RWPE2 (cell line): ENCODE measurements at places on chromosomes 3 and 15.

DNA sequence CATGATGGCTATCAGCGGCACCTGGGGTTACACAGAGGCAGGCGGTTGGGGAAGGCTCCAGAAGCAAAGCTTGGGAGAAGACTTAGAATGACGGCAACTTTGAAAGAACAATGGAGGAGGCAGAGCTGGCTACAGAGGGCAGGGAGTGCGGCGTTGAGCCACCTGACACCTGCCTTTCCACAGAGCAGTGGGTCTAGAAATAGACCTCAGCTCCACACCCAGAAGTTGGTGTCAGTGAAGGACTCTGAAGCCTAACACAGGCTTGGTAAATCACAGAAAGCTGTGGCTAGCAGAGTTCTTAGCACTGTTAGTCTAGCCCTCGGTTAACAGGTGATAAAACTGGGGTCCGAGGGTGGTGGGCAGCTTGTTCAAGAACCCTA lies 23.1 kb upstream of the EHD4 start:
- DNase-seq = no peak

DNA sequence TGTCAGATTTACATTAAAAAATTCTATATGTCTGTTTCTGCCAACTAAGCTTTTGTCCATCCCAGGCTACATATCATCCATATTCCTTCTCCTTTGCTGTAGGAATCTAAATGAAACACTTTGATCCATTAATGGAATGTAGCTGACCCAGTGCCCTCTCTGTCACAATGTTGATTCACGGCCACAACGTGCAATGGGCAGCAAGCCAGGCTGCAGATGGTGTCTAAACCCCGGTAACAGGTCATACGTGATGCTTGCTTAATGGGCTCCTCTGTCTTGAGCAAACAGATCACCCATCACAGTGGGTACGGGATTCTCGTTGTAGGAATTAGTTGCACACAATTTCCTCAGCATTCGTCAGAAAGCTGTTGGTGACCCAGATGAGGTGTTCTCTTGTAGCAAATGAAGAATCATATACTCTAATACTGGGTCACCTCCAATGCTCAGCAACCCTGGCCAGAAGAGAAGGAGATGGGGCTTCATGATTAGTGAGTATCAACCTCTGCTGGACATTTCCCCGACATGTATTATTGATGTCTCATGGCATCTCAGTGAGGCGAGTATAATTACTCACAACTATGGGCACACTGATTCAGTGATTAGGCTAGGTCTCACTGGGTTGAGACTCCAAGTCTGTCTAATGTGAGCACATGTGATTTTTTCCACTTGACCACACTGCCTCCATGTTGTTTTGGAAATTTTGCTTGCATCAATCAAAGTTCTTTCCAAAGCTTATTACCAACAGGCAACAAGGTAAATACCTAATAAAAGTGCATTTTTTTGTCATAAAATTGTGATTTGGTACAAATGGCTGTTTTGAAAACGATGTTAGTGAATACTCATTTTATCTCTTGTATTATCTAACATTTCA lies 12.9 kb upstream of the DCBLD2 start:
- DNase-seq = peak; percentile 69

DNA sequence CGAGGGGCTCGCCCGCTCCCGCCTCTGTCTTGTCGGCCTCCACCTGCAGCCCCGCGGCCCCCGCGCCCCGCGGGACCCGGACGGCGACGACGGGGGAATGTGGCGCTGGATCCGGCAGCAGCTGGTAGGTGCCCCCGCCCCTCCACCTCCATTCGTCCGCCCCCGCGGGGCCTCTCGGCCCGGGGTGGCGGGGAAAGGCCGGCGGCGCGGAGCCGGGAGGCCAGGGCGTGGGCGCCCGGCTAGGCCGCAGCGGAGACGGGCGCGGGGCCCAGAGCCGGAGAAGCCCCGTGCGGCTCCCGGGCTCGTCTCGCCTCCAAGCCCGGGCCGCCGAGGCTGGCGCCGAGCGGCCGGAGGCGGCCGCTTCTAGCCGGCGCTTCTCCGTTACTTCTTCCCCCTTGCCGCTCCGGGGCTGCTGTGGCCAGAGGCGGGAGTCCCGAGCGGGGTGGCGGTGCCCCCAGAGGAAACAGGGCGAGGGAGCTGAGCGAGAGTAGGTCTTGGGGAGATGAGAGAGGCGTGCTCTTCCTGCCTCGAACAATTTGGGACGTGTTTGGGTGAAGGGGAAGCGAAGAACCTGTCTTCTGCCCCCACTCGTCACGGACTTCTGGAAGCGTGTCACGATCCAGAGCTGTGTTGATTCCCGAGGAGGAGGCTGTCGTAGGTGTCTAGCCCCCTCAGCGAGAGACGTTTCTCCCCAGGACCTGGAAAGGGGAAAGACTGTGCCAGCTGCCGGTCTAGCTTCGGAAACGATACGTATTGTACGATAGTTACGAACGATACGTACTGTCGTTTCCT lies 555 bp downstream of the ATP11B start:
- DNase-seq = no peak

- no peak for DNase-seq
Observed at GRCh38 chr3:117036259-117036799, 326.8 kb downstream of the TUSC7 start.

DNA sequence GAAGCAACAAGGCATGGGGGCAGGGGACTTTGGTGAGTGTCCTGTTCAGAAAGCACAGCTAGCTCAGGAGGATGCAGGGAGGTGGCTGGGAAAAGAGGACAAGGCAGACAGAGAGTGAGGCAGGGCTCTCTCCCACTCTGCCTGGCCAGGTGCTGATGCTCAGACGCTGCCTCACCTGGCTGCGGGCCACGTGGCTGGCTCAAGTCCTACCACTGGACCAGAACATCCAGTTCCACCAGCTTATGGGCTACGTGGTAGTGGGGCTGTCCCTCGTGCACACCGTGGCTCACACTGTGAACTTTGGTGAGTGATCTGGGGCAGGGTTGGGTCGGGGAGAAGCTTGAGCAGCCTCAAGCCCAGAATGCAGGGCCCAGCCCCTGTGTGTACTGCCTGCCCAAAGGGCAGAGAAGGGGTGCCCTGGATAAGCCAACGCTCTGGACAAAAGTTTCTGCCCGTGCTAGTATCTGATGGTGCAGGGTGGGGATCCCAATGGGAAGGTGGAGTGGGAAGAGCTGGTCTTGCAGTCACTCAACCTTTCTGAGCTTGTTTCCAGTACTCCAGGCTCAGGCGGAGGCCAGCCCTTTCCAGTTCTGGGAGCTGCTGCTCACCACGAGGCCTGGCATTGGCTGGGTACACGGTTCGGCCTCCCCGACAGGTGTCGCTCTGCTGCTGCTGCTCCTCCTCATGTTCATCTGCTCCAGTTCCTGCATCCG lies 20.9 kb downstream of the NOX5 start:
- no peak for DNase-seq

- no peak for DNase-seq
Observed at GRCh38 chr3:18716101-18716500, 291.0 kb upstream of the SATB1 start.

DNA sequence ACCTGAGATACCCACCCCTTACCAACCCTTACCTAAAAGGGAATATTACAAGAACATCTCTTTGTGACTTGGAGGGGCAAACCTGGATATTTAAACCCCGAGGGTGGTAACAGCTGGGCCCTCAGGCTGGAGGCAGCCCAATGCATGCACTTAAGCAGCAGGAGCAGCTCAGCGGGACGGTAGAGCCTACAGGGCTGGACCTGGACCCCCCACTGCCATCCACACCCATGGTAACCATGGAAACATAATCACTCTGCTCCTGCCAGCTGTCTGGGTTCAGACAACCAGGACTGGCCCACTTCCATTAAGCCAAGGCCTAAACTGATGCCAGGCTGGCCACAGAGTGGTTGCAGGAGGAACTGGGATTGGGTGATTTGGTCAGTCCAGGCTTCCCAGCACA lies 52.8 kb downstream of the ETFA start:
- no peak for DNase-seq
